Umbilical cord (tissue), 2 donors: ENCODE measurements at places on chromosomes 1 and 21. TPM values are rescaled to one million over a fixed set of nuclear protein-coding genes. Genes with fewer than 3 reads are reported as not detected.
A peak's percentile ranks its signal among the peaks of the same experiment; 100 is the strongest.

GRCh38 chr1:202282025-202282371, 59.7 kb downstream of the UBE2T start:
- peak; percentile 13 for DNase-seq

The SPRR3 gene
- total RNA-seq, result 8.7 TPM

The PRAMEF9 gene
- not detected for total RNA-seq

- no peak for DNase-seq
Observed at GRCh38 chr1:167909691-167910180, 4.2 kb downstream of the ADCY10 start.

The ZNF678 gene
- total RNA-seq, result 21.4 TPM

The C1orf115 gene
- total RNA-seq, result 3.4 TPM

GRCh38 chr1:162264108-162264507, 112.5 kb downstream of the SPATA46 start:
- no peak for DNase-seq
